ENCODE measurements at places on chromosomes 1 and 21.
A peak's percentile ranks its signal among the peaks of the same experiment; 100 is the strongest.

GRCh38 chr21:42633858-42634257 lies 19.6 kb upstream of the PDE9A start:
- DNase-seq = no peak

- DNase-seq = no peak
Measured at GRCh38 chr1:230303822-230304221, 122.3 kb downstream of the PGBD5 start.

DNA sequence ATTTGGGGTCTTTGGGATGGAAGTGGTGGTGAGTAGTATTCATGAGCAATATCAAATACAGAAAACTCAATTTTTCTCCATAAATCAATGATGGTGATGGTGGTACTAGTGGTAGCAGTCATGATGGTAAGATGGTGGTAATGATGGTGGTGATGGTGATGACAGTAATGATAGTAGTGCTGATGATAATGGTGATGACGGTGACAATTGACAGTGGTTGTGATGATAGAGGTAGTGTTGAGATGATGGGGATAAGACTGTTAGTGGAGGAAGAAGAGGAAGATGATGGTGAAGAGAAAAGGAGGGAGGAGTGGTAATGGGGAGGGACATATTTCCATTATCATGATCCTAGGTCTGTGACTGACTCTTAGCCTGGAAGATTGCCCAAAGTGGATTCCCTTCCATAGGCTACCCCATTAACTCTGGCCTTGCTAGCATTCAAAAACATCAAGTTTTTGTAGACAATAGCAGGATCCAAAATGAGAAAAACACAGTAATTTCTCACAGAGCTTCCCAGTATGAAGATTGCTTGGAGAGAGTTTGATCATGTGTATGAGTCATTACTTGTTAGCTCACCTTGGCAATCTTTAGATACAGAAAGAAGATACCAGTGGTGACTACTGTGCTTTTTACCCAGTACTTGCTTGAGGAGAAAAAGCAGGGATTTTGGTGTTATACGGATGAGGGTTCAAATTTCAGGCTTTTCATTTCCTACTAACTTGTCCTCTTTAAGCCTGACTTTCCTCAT lies 93.9 kb downstream of the ATP1A1 start:
- DNase-seq = no peak

DNA sequence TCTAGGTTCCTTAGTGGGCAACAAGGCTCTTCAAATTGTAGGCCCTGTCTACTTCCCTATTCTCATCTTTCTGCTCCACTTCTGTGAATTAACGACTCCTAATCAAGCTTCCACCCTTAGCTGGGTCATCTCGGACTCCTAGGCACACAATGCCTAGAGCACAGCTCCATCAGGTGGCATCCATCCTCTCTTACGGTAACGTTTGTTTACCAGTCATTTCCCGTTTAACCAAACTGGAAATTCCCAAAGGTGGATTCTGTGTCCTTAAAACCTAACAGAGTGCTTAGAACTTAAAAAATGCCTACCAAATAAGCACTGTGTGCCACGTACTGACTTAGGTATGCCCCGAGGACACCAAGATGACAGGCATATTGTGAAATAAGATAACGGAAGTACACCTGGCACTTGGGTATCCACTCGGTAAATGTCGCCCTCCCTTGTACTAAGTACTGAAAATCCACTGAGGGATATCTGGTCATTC lies 1.5 kb downstream of the PARP1 start:
- DNase-seq = no peak

GRCh38 chr21:39144191-39144590 lies 39.1 kb downstream of the PSMG1 start:
- DNase-seq = no peak

GRCh38 chr1:147534386-147534785 lies 6.9 kb upstream of the BCL9 start:
- DNase-seq = no peak

DNA sequence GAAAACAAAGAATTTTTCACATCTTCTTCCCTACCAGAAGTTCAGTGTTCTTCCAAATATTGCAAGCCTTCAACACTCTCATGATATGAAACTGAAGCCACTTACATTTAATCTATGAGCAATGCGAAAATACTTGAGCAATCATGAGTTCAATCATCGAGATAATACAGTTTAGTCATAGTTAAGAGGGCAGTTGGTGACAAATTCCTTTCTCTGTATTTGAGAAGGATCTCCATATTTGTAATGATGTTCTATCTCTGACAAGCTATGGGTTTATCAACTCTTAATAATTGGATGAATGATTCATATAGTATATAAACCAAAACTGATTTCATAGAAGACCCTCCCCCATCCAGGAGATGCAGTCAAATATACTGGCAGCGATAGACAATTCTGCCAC lies 29.7 kb upstream of the PYHIN1 start:
- DNase-seq = no peak

GRCh38 chr1:159923203-159924024 lies 1.9 kb downstream of the TAGLN2 start:
- peak; percentile 86 for DNase-seq

GRCh38 chr1:92485381-92486250 lies 1.1 kb downstream of the GFI1 start:
- DNase-seq = peak; percentile 86

GRCh38 chr21:42299324-42300044 lies 15.7 kb downstream of the TFF3 start:
- DNase-seq = no peak

- no peak for DNase-seq
Measured at GRCh38 chr1:220895412-220895946, 16.2 kb downstream of the HLX start.

GRCh38 chr21:44749116-44749758 lies 37.9 kb upstream of the TSPEAR start:
- DNase-seq = no peak

- no peak for DNase-seq
Measured at GRCh38 chr21:44940116-44940631, 345 bp downstream of the SLX9 start.

DNA sequence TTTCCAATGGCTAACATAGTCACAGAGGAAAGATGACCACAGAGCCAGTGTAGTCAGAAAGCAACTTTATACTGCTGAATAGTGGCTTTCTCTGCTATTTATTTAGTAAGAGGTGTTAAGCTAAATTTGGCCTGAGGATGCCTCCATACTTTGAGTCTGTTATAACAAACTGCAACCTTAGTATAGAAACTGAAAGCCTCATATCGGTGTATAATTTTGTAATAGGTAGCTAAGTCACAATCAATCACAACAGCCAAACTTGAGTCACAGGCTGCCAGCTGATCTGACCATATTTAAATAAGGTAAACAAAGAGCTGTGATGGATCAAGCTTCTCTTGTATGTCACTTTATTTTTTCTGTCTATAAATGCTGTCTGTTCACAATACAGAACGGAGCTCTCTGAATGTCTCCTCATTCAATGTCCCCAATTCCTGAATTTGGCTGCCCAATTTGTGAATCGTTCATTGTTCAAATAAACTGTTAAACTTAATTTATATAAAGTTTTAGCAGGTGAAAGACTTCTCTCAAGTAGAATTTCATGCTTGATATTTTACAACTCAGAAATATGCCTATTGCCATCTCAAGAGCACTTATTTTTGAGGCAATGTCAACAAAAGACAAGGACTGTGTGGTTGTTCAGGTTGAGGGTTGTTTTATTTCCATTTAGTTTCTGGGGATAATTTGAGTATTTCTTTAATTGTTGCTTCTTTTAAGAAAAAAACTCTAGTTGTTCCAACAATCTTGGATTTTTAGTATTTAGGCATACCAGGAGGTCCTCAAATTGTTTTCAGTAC lies 339.7 kb upstream of the B3GALT2 start:
- no peak for DNase-seq

GRCh38 chr1:153387001-153387400 lies 3.9 kb downstream of the S100A8 start:
- DNase-seq = no peak

DNA sequence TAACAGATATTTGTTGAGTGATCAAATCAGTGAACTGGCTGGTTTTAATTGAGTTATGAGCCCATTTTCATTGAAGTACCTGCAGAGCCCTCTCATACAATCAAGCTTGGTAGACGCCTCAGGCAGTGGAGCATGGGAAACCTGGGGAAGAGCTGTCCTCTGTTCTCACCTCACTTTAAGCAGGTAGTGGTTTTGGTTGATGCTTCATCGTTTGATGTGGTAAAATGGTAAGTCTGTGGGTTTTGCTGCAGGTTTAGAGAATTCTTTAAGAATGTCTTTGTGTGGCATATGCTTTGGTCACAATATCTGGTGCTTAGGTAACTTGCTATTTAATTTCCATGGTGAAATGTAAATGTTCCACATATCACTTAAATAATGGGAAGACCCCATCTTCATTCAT lies 10.0 kb downstream of the LAMC1 start:
- DNase-seq = no peak

GRCh38 chr21:25635310-25635709 lies 3.7 kb upstream of the JAM2 start:
- no peak for DNase-seq

DNA sequence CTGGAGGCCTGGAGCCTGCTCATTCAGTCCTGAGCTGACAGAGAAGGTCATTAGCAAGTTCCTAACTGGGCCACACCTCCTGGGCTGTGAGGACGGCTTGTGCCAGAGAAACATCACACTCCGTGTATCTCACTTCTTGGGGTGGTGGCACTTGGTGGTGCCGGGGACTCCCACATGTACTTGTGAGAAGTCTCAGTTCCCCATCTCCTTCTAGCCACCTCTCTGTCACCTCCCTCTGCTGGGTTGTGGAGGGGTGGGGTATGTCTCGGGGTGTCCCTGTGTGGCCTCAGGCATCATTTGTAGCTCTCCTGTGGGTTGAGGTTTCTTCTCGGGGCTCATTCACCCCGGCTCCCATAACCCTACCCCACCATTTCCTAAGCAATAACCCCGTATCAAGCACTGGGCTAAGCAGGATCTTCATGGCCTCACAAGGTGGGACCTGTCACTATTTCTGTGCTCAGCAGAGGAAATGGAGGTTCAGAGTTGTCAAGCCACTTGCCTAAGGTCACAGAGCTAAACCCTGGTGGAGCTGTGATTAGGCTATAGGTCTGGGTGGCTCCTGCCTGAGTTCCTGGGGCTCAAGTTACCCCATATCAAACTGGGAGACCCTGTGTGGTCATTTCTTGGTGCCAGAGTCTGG lies 62.5 kb downstream of the UBIAD1 start:
- peak; percentile 81 for DNase-seq

DNA sequence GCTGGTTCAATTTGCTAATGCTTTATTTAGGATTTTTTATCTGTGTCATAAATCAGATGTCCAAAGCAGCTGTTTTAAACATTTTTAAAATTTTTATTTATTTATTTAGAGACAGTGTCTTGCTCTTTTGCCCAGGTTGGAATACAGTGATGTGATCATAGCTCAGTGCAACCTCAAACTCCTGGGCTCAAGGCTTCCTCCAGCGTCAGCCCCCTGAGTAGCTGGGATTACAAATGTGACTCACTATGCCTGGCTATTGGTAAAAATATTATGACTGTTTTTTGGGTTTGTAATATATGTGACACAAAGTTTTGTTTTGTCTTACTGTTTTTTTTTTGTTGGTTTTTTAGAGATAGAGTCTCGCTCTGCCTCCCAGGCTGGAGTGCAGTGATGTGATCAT lies 11.8 kb downstream of the ZBED6 start:
- no peak for DNase-seq

GRCh38 chr1:107499139-107499744 lies 358.4 kb downstream of the NTNG1 start:
- peak; percentile 41 for DNase-seq

DNA sequence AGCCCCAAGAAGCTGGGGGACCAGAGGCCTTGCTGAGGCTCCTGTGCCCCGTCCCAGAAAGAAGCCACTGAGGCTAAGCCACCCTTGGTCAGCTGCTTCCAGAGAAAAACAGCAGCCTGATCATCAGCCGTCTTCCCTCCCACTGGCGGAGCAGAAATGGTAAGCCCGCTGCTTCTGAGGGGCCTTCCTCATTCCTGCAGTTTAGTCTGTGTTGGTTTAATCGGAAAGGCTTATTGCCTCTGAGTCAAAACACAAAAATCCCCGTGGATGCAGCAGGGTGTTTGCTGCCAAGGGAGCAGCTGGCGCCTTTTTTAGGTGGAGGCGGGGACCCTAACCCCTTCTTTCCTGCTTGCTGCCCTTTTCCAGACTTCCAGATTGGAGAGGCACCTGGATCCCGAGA lies 33.9 kb downstream of the SPSB1 start:
- DNase-seq = no peak

- DNase-seq = no peak
Measured at GRCh38 chr1:36805979-36806640, 228.2 kb downstream of the GRIK3 start.

GRCh38 chr1:214386747-214387146 lies 105.8 kb downstream of the SMYD2 start:
- DNase-seq = no peak

- DNase-seq = no peak
Measured at GRCh38 chr1:1118011-1118875, 2.4 kb upstream of the C1orf159 start.

DNA sequence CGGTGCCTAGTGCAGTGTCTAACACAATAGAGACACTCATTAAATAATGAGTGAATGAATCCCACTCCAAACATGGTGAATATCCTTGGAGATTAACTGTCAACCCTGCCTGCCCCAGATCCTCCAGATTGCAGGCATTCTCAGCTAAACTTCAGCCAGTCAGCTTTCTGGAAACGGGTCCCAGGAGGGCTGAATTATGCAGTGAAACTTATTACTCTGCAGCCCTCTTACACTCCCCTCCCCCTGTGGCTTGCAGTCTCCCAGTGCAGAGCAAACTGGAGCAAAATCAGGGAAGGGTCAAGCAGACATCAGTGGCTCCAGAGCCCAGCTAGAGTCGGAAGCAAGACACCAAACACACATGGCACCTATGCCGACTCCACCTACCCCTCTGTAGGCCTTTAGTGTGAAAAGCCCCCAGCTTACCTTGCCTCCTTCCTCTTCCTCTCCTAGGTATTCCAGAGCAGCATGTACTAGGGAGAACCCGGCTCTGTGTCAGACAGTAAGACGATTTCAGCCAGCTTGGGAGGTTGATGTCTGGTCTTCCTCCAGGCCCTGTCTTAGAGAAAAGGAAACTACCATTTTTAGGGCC lies 6.5 kb upstream of the RGS16 start:
- no peak for DNase-seq

GRCh38 chr1:168673974-168674683 lies 54.9 kb downstream of the DPT start:
- DNase-seq = no peak

DNA sequence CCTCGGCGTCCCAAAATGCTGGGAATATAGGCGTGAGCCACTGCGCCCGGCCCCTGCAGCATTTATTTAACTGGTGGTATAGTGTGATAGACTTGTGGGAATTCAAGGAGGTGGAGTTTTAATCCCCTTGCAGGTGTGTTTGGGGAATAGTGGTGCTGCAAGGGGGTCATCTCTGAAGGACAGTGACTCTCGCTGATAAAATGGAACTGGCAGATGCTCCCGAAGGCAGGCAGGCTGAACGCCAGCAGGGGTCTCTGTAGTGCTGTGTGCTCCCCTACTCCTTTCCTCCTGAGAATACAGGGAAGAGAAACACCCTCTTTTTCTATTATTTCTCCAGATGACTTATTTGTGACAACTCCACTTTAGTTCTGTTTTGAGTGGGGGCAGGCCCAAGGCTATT lies 4.0 kb downstream of the OSCP1 start:
- peak; percentile 46 for DNase-seq

- no peak for DNase-seq
Measured at GRCh38 chr21:33734818-33735217, 92.5 kb downstream of the ITSN1 start.

- DNase-seq = peak; percentile 71
Measured at GRCh38 chr21:33265664-33266049, 510 bp upstream of the IL10RB start.

- no peak for DNase-seq
Measured at GRCh38 chr1:10057343-10057742, 24.6 kb downstream of the UBE4B start.
